Body of pancreas (tissue), 4 donors: ENCODE measurements at places on chromosomes 2 and 18.

GRCh38 chr18:63872586-63872985, 14.9 kb upstream of the SERPINB2 start:
- no peak for DNase-seq

- no peak for DNase-seq
These were observed 1076.7 kb upstream of the PIK3C3 start for GRCh38 chr18:40878371-40878770.

DNA sequence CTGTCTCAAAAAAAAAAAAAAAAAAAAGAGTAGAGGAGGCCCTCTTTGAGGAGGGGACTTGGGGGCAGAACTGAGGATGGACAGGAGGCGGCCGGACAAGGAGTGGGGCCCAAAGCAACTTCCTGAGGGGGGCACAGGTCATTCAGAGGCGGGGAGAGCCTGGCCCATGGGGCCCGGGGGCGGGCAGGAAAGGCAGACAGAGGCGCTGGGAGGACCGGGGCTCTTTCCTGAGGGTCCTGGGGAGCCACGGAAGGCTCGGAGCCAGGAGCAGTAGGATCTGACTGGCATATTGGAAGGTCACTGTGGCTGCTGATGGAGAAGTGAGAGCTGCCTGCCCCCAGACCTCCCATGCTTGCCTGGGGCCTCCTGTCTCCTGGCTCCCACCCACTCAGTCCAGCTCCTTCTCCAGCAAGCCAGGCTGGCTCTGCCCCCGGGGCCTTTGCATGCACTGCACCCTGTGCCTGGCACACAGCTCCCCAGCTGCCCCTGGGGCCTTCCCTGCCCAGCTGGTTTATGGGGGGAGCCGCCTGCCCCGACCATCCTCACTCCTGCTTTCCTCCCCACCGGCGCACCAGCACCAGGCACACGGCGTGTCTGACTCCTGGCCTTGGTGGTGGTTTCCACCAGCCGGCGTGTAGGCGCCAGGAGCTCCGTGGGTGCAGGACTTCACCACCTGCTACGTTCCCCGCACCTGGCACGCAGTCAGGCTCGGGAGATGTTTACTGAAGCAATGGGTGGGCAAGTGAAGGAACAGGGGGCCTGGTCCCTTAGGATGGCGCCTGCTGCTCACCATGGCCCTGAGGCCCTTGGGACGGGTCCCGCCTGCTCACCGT, 5.6 kb downstream of the ESPNL start:
- DNase-seq = peak; percentile 10

DNA sequence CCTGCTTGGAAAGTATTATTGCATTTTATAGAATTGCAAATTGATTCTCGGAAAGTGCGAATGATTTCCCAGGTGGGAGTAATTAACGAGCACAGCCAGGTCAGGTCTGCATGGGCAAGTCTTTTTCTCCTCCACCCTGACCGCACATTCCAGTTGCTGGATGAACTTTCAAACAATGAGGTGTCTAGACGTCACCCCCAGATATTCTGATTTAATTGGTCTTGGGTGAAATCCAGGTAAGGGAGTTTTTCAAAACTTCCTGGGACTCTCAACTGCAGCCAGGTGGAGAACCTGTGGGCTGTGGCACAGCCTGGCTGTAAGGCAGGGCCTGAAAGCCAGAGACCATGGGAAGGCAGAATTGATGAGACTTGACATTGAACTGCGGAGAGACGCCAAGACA, 15.9 kb upstream of the RNF152 start:
- DNase-seq = no peak

DNA sequence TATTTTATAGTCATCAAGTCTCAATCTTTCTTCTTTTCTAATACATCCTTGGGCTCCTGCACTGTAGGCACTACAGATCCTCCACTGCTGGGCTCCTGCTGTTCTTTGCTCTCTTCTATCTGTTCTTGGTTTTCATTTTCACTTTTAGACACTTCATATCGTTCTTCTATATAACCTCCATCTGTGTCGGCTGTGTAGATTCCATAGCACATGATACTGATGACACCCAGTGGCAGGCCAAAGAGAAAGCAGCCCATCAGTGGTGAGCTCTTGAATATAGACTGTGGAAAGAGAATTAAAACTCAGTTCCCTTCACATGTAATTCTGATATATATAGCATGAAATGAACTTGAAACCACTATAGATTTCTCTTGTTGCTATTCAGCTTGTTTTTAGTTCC, 38.0 kb downstream of the TMX3 start:
- no peak for DNase-seq

DNA sequence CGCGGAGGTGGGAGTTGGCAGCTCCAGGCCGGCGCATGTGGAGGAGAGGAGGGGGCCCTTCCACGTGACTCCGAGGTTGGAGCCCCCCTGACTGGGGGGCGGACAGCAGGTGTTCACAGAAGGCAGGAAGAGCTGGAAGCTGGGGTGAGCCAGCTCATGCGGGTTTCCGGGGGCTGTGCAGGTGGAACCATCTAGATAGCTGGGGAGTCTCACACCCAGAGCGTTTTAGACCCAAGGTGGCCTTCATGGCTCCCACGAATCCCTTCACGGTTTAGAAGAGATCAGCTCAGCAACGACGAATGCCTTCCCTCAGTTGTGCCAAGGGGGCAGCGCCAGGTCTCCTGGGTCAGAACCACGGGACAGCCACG, 740.5 kb upstream of the SALL3 start:
- DNase-seq = no peak

DNA sequence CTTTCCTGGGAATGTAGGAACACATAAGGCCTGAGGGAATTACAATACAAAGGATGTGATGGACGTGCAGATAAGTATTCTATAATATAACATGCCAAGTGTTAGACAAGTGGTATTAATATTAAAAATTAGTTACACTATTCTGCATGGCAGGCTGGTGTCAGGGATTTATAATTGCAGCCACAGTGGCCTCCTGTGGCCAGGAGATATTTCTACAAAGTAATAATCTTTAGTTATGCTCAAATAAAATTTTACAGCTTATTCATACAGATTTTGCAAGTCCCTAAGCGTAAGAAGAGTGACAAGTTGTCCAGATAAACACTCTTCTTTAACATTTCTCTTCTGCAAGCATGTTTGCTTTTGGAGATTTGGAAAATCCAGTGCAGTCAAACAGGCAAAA, 90.4 kb upstream of the CBLN2 start:
- DNase-seq = no peak

- DNase-seq = no peak
These were observed 926 bp upstream of the YPEL5 start for GRCh38 chr2:30145826-30146336.

- DNase-seq = no peak
These were observed 85.6 kb downstream of the ABCA12 start for GRCh38 chr2:215052810-215053209.

DNA sequence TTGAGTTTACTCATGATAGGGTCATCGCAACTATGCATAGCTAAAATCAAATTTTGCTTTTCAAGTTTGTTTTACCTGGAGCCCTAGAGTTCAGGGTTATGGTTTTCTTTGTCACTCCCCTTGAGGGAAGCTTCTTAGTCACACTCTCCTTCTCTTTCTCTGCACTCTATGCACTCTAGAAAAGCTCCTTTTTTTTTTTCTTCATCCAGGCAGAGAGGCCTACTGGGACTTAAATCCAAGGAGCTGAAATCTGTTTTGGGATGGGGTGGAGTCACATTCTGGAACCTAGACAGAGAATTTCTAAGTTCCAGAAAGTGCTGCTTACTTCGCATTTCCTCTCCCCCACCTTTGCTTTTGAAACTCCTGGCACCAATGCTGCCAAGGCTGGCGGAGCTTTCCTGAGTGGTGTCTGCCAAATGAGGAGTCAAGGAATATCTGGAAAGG, 19.1 kb upstream of the IL18R1 start:
- no peak for DNase-seq

- DNase-seq = no peak
These were observed 999.9 kb downstream of the TSN start for GRCh38 chr2:122755281-122755780.

- no peak for DNase-seq
These were observed 602.2 kb downstream of the XIRP2 start for GRCh38 chr2:167490455-167490854.

DNA sequence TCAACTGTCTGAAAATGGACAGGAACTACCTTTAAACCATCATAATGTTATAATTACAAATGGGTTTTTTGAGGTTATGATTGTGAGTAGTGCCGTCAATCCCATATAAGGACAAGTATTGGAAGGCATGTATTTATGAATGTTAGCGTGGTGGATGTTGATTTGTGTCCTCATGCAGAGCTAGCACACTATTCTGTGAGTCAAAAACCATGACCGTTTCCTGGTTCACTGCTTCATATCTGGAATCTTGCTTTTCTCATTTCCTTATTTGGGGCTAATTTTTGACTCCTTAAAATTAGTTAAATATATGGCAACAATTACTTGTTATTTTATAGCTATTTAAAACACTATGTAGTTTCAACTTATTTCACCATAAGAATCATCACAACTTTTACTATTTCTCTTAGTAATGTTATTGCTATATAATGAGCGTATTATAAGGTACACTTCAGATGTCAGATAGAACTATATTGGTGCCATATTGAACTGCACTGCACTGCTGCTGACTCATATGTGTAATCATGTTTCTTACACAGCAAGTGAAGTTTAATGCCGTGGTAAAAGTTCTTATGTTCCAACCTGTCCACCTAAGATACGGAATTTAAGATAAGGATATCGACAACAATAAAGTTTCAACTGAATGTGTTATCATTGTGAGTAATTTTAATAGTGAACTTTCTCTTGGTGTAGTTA, 192.8 kb downstream of the PTGR3 start:
- no peak for DNase-seq

- no peak for DNase-seq
These were observed 1043.9 kb upstream of the POU3F3 start for GRCh38 chr2:103809941-103810441.

- no peak for DNase-seq
These were observed 55.9 kb downstream of the ACVR1C start for GRCh38 chr2:157572725-157573124.

GRCh38 chr18:36628435-36629137, 200.2 kb downstream of the TPGS2 start:
- no peak for DNase-seq

GRCh38 chr2:22795287-22795866, 589.6 kb upstream of the KLHL29 start:
- no peak for DNase-seq

GRCh38 chr2:20365249-20365817, 14.7 kb upstream of the PUM2 start:
- no peak for DNase-seq

DNA sequence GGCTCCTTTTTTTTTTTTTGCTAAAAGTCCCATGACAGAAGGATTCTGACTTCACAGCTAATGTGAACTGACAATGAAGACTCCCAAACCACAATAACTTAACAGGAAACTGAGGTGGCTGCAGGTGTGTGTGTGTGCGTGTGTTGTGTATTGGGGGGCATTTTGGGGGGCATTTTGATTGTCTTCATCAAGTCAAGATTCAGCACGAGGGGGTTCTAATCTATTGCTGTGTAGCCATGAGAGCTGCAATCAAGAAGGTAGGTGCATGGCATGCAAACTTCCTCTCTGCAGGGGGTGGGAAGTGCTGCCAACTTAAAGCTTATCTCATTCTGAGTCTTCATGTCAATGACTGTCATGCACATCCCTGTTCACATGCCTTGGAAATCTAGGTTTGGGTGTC, 25.2 kb downstream of the SPRED2 start:
- DNase-seq = no peak

GRCh38 chr2:2254206-2254605, 76.9 kb downstream of the MYT1L start:
- no peak for DNase-seq

GRCh38 chr2:145736871-145737270, 1217.0 kb upstream of the ZEB2 start:
- DNase-seq = no peak

- DNase-seq = no peak
These were observed 41.2 kb downstream of the COMMD1 start for GRCh38 chr2:61946666-61947065.
